ENCODE measurements at places on chromosomes 4 and X.

DNA sequence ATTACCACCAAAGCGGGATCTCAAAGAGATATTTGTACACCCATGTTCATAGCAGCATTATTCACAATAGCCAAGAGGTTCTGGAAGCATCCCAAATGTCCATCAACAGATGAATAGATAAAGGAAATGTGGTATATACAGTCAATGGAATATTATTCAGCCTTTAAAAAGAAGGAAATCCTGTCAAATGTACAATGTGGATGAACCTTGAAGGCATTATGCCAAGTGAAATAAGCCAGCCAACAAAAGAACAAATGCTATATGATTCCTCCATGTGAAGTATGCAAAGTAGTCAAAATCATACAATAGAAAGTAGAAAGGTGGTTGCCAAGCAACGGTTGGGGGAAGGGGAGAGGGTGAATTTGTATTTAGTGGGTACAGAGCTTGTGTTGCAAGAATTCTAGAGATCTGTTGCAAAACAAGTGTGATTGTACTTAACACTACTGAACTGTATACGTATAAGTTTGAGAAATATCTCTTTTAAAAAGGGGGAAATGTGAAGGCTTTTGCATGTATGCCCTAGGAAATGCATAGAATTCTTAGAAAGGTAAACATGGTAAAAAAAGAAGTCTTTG, 5.0 kb upstream of the ZRSR2 start:
- DNase-seq, result no peak

GRCh38 chr4:109276482-109277095, 25.9 kb downstream of the COL25A1 start:
- no peak for DNase-seq

- DNase-seq, result no peak
These were observed 16.0 kb downstream of the RTL3 start for GRCh38 chrX:78643096-78643495.

DNA sequence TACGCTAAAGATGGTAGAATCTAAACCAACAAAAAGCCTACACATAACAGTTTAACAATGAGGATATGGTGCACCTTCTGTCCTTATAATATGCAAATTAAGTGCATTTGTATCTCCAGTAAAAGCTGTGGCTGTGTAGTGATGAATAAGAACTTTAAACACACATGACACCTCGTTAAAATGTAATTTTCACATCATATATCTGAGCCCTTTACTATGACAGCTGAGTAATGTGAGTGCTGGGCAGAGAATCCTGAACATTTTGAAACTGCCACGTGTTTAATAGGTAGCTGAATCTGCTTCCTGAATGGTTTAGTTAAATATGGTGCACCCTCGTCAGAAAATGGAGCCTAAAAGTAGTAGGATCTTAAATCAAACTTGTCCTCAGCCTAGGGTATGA, 540.8 kb downstream of the ADGRL3 start:
- no peak for DNase-seq

DNA sequence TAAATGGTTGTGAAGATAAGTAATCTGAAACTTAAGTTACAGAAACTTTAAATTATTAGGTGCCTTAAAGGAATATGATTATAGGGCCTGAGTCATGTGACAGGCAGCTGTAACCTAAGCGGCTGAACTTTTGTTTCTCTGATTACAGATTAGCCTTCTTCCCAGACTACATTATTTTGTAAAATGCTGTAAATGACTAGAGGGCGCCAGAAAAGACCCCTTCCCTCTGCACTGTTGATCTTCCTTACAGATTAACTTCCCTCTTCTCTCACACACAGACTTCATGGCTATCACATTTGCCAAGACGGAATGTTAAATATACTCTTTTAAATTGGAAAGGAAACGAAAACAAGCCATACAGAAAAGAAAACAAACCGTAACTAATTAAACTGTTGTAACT, 96.6 kb downstream of the EVC2 start:
- DNase-seq, result no peak

GRCh38 chrX:31333165-31333831, 261.5 kb upstream of the FTHL17 start:
- DNase-seq, result no peak

DNA sequence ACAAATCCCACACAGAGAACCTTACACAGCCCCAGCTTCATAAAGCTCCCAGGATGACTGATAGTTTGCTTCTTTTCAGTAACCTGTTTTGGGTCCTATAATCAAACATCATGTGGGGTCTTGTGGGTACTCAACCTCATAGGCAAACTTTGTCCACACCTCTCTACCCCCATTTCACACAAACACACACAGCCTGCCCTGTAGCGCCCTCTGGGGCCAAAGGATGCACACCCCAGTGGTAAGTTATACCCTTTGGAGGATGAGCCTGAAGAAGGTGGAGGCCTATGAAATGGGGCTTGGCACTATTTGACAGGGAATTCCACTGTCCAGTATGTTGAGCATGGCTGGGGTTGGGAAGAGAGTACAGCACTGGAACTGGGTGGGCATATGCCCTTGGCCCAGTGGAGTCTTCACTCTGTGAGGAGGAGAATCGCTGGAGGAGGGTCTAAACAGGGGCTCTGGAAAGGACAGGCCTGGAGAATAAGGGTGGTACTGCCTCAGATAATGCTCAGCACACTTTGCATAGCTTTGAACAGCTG, 30.5 kb upstream of the COL25A1 start:
- no peak for DNase-seq

GRCh38 chr4:168488869-168489274, 8.0 kb upstream of the PALLD start:
- DNase-seq, result no peak

- no peak for DNase-seq
These were observed 45.8 kb upstream of the FBXW7 start for GRCh38 chr4:152581536-152582160.

DNA sequence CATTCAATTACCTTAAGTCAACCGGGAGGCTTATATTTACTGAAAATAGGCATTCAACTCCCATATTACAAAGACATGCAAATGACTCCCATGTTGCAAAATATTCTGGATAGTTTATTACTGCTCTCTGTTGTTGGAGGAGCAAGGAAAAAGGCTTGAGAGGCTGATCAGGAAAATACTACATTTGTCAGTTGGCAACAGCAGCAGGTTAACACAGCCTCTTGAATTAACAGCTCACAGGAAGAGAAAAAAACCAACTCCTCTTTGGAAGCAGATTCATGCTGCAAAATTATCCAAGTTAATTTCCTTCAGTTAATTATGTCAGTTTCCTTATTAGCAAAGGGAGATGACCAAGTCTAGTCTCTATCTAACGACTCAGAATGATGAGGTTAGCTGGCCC, 238.9 kb downstream of the MAML3 start:
- no peak for DNase-seq

DNA sequence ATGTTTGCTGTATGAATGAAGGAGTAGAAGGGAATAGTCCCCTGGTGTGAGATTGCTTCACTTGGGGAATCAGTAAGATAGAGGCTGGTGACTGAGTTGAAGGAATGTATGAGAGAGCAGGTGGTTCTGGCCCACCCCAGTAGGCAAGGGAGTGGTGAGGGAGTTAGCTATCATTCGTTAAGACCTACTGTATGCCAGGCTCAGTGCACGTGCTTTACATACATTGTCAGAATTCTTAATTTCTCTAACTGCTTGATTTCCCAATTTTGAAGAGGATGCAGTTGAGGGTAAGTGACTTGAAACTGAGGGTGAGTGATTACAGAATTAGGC, 700 bp downstream of the VMA21 start:
- no peak for DNase-seq

DNA sequence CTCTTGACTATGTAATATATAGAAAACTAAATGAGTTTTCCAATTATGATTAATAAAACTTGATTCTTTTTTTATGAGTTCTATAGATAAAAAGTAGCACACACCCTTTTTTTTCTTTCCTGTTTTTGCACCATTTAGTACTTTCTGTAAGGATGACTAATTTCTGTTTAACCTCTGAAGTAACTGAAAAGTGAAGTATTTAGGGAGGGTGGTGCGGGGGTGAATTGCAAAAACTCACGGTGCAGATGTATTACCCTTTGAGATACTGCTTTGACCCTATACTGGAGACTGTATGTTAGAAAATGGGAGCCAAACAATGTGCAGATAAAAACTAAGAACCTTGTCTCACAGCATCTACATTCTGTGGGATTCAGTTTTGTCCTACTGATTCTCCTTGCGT, 471.6 kb downstream of the DTHD1 start:
- DNase-seq, result no peak

DNA sequence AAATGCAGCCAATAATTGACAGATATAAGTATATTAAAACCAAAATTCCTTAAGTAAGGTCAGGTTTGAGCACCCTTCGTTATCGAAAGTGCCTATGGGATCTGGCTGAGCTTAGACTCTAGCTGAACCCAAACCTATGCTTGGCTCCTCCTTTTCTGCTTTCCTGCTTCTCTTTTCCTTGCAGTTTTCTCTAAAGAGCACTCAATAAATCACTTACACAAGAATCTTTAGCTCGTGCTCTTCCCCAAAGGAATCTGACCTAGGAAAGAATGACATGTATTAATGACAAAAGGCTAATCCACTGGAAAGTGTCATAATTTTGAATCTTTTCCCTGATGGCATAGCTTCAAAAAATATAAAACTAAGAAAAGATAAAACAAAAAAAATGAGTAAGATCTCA, 282.7 kb downstream of the DKK2 start:
- no peak for DNase-seq

DNA sequence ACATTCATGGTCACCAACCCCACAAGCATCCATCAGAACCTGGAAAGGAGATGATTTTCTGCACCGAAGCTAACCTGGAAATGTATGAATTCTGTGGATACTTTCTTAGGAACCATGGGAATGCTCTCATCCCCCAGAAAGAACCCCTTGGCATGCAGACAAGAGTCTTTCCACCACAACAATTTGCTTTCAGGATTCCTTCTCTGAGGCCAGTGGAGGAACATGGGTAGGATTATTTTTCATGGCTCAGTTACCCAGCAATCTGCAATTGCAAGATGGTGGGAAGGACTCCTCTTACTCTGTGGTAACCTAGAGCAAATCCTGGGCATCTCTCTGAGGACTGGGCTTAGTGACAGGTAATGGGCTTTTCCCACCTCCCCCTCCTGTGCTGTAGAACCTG, 131.9 kb upstream of the MSX1 start:
- no peak for DNase-seq

- no peak for DNase-seq
These were observed 28.7 kb downstream of the SLC4A4 start for GRCh38 chr4:71367546-71367945.

GRCh38 chrX:49949961-49950360, 27.6 kb downstream of the CLCN5 start:
- DNase-seq, result no peak

- DNase-seq, result no peak
These were observed 84.6 kb upstream of the STS start for GRCh38 chrX:7062903-7063302.

DNA sequence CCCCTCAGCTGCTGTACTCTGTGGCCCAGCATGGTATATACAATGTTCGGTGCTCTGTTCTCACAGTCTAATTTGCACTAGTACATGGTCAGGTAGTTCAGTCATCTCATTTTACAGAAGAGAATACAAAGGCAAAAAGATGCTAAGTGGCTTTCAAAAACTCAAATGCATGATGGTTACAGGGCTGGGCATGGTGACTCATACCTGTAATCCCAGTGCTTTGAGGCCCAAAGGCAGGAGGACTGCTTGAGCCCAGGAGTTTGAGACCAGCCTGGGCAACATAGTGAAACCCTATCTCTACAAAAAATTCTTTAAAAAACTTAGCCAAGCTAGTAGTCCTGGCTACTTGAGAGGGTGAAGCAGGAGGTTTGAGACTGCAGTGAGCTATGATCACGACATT, 210.5 kb upstream of the KIT start:
- no peak for DNase-seq

DNA sequence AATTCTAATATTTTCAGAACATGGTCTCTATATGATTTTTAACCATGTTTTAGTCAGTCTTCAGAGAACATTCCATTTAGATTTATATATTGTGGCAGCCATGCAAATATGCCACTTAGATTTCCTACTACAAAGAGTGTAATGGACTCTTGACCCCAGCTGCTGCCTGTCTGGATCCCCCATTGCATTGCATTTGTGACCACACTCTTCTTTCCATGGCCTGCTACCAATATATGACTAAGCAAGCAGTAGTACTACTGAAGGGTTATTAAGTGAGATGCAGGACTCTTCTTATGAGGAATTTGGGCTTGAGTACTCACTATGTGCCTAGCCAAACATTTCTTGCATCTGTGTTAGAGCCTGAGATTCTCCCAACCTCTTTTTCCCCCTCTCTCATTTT, 306.8 kb downstream of the PDHA2 start:
- no peak for DNase-seq

GRCh38 chrX:146887020-146887419, 72.5 kb upstream of the CXorf51A start:
- DNase-seq, result no peak

GRCh38 chr4:60241866-60242265, 958.3 kb upstream of the ADGRL3 start:
- no peak for DNase-seq

- DNase-seq, result no peak
These were observed 3.2 kb upstream of the VGLL1 start for GRCh38 chrX:136528645-136529315.

DNA sequence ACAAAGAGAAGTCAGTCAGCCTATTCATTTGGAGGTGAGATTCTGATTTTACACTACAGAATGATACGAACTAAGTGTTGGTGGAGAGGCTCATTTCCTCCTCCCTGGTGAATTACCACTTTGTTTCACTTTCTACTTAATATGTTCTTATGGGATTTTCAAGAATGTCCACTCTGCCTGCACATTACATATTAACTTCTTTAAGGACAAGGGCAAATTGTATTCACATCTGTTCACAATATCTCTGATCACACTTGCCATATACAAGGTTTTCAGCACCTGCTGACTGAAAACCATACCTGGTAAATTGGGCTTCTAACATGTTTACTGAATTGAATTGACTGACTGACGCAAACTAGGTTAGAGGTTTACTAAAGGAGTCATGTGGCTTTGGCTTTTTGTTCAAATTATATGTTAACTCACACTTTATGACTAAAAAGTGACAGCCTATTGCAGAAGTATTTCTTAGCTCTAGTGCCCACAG, 188.4 kb upstream of the MBNL3 start:
- no peak for DNase-seq

- DNase-seq, result no peak
These were observed 193.0 kb downstream of the MGST2 start for GRCh38 chr4:139858436-139859205.

DNA sequence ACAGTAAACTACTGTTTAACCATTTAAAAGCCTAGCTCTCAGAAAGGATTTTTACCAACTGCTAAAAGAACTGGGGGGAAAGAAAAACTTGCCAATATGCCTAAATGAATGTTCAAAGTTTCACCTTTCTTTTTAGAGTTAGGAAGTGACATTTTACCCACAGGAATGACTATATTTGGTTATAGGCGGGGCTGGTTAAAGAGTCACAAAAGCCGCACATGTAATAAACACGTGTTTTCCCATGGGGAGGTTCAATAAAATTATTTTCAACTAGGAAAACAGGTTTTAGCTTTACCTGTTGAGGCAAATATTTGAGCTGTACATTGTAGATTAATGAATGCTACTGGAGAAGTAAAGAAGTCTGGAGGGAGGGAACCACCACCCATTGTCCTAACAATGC, 41.6 kb upstream of the UGDH start:
- DNase-seq, result no peak
